Ascending aorta (tissue), 2 donors: ENCODE measurements at places on chromosomes 12 and 14. TPM values are rescaled to one million over a fixed set of nuclear protein-coding genes. Genes with fewer than 3 reads are reported as not detected.

Gene ADAM20
- total RNA-seq = 4.6 TPM

Gene WNT1
- not detected for total RNA-seq

Gene HOXC5
- total RNA-seq = not detected

Gene RASSF9
- total RNA-seq = 1.9 TPM

DNA sequence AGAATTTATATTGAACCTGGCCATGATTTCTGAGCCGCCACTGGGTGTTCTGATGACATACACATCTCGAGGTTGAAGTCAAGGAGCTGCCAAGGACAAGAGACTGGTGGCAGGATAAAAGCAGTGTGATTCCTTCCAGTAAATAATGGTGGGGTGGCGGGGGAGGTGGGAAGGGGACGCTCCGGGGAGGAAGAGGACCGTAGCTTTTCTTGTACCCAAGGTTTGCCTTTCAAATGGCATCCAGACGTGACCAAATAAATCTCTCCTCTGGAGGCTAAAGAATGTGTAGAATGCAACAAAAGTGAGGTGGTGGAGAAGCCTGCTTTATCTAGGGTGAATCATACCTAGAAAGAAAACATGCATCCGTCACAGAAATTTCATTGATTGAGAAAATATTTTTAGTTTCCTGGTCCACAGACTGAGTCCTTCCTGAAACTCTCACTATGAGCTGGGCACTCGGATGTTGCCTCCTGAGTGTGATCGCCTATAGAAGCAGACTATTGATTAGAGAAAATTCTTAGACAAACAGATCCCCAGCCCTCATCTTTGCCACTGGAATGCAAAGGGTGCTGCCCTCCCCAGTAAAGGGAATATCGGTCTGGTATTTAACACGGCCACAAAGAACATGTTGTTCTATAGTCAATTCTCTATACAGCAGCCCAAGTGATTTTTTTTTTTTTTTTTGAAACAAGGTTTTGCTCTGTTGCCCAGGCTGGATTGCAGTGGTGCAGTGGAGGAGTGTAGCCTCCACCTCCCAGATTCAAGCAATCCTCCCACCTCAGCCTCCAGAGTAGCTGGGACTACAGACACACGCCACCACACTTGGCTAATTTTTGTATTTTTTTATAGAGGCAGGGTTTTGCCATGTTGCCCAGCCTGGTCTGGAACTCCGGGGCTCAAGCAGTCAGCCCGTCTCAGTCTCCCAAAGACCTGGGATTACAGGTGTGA lies 112.1 kb downstream of the DPF3 start:
- peak overlapping the region; percentile 43 for H3K27ac ChIP-seq
- H3K36me3 ChIP-seq = no peaks in the 10 kb centered on the region
- H3K4me1 ChIP-seq = no peaks in the 10 kb centered on the region

DNA sequence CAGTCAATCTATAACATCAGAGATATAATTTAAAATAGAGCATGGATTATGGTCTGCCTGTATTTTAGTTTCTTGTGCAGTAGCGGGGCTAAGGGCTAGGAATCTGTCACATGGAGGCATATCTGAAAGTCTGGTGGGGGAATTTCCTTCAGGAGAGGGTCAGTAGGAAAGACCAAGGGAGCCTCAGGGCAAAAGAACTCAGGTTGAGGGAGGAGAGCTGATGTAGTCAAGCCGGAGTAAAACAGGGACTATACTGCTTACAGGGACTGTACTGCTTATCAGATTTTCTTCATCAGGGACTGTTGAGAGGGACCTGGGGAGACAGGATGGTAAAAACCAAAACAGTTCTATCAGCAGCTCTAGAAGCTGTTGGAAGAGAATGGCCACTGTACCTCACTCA lies 82.0 kb upstream of the CPM start:
- DNase-seq = no peak
- no peaks in the 10 kb centered on the region for H3K4me1 ChIP-seq
- no peaks in the 10 kb centered on the region for H3K27me3 ChIP-seq
- H3K36me3 ChIP-seq = no peaks in the 10 kb centered on the region
- no peak overlapping the region for H3K27ac ChIP-seq
- H3K4me3 ChIP-seq = no peak overlapping the region

- H3K27me3 ChIP-seq = no peaks in the 10 kb centered on the region
- H3K36me3 ChIP-seq = no peaks in the 10 kb centered on the region
- no peak for DNase-seq
- H3K27ac ChIP-seq = no peak overlapping the region
These were observed 635.4 kb downstream of the VRK1 start for GRCh38 chr14:97432586-97432985.

- no peak for DNase-seq
- peaks cover 3% of the 10 kb centered on the region for H3K36me3 ChIP-seq
- H3K4me1 ChIP-seq = no peaks in the 10 kb centered on the region
- H3K27ac ChIP-seq = no peak overlapping the region
- no peaks in the 10 kb centered on the region for H3K27me3 ChIP-seq
These were observed 131.2 kb downstream of the PPM1H start for GRCh38 chr12:62803756-62804155.

DNA sequence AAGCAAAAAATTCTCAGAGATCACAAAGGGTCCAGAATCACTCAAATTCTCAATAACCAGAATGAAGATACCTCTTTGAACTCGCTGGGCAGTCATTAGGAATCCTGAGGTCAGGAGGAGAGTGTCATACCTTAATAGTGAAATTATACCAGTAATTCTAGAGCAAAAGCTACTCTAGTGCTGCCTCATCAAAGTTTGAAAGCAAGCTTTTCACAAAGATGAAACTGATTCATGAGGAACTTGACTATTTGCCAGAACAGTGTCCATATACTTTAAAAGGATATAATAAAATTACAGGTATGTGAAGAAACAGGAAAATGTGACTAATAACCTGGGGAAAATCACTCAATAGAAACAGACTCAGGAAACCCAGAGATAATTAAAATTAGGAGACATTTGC lies 44.5 kb downstream of the EML5 start:
- no peak for DNase-seq
- H3K36me3 ChIP-seq = no peaks in the 10 kb centered on the region
- no peak overlapping the region for H3K4me3 ChIP-seq
- H3K4me1 ChIP-seq = no peaks in the 10 kb centered on the region
- no peaks in the 10 kb centered on the region for H3K27me3 ChIP-seq

GRCh38 chr14:32939254-32940065 lies 781 bp downstream of the NPAS3 start:
- no peaks in the 10 kb centered on the region for H3K36me3 ChIP-seq
- peak; percentile 86 for DNase-seq
- H3K4me1 ChIP-seq = peaks cover 3% of the 10 kb centered on the region
- H3K4me3 ChIP-seq = peak overlapping the region; percentile 80
- H3K27ac ChIP-seq = peak overlapping the region; percentile 81
- no peaks in the 10 kb centered on the region for H3K27me3 ChIP-seq

- H3K4me3 ChIP-seq = no peak overlapping the region
- no peak for DNase-seq
- H3K27me3 ChIP-seq = no peaks in the 10 kb centered on the region
- H3K27ac ChIP-seq = no peak overlapping the region
These were observed 16.9 kb downstream of the EVL start for GRCh38 chr14:100081997-100082625.

DNA sequence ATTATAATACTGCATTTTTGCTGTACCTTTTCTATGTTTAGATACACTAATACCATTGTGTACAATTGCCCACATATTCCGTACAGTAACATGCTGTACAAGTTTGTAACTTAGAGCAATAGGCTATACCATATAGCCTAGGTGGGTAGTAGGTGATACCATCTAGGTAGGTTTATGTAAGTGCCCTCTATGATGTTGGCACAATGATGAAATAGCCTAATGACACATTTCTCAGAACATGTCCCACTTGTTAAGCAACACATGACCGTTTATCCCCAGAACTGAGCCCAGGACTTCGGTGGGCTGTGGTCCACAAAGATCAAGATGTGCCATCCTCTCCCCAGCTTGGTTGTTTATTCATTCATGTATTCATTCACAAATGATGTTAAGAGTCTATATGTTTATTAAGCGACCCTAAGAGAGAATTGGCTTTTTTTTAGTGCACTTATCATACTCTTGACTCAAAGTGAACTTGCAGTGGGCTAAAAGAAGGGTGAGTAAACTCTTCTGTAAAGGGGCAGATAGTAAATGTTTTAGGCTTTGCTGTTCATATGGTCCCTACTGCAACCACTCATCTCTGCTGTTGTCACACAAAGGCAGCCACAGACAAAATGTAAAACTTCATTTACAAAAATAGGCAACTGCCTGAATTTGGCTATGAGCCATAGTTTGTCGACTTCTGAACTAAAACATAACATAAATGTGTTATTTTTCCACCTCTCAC lies 110.8 kb downstream of the NDUFA12 start:
- no peak overlapping the region for H3K27ac ChIP-seq
- no peaks in the 10 kb centered on the region for H3K36me3 ChIP-seq
- no peak overlapping the region for H3K4me3 ChIP-seq
- H3K27me3 ChIP-seq = no peaks in the 10 kb centered on the region

GRCh38 chr12:49910331-49911212 lies 6.9 kb upstream of the FAIM2 start:
- no peaks in the 10 kb centered on the region for H3K36me3 ChIP-seq
- H3K4me3 ChIP-seq = no peak overlapping the region
- no peak overlapping the region for H3K27ac ChIP-seq
- no peaks in the 10 kb centered on the region for H3K27me3 ChIP-seq
- no peaks in the 10 kb centered on the region for H3K4me1 ChIP-seq

DNA sequence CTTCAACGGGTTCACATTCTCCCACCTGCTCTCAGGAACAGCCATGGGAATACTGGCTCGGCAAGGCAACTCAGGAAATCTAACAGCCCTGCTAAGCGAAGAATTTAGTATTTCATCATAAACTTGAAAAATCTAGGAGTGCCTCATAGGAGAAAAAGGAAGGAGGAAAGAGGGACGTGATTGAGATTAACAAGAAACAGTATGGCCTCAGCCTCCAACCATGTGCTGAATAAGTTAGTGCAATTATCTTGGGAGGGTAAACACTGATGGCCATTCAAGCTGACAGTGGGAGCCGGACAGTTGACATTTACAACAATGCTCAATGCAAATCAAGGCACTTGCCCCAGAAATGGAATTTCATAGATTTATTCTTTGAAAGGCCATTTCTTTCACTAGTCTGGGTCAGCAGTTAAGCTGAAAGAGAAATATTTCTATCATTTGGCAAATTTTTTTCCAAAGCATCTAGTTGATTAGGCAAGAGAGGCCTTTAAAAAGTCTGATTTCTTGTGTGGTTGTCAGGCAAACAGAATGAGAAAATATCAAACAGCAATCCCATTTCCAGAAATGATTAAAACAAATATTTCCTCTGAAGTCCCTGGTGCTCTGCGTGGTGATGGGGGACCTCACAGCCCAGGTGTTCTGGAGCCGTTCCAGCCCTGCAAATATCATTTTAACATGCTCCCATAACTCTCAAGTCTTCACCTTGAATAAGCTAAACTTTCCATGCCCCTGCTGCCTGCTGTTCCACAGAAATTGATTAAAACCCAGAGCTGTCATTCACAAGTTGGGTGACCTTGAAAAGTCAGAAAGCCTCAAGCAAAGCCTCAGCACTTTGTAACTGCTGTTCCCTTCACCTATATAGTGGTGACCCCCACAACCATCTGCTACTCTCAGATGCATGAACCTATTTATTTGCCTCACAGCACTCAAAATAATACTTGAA lies 121.6 kb downstream of the PHLDA1 start:
- no peak for DNase-seq
- no peaks in the 10 kb centered on the region for H3K27me3 ChIP-seq
- peaks cover 4% of the 10 kb centered on the region for H3K4me1 ChIP-seq
- no peaks in the 10 kb centered on the region for H3K36me3 ChIP-seq
- no peak overlapping the region for H3K4me3 ChIP-seq
